ENCODE measurements at places on chromosomes 7 and 10. TPM values are rescaled to one million over a fixed set of nuclear protein-coding genes. Genes with fewer than 3 reads are reported as not detected.
A peak's percentile ranks its signal among the peaks of the same experiment; 100 is the strongest.

GRCh38 chr7:38177621-38178003 lies 433 bp upstream of the STARD3NL start:
- no peak for DNase-seq

- DNase-seq, result no peak
Observed at GRCh38 chr7:147923841-147924240, 666.7 kb upstream of the C7orf33 start.

- peak; percentile 53 for DNase-seq
Observed at GRCh38 chr7:30422922-30423321, 55.7 kb downstream of the NOD1 start.

The GCK gene
- not detected for total RNA-seq

DNA sequence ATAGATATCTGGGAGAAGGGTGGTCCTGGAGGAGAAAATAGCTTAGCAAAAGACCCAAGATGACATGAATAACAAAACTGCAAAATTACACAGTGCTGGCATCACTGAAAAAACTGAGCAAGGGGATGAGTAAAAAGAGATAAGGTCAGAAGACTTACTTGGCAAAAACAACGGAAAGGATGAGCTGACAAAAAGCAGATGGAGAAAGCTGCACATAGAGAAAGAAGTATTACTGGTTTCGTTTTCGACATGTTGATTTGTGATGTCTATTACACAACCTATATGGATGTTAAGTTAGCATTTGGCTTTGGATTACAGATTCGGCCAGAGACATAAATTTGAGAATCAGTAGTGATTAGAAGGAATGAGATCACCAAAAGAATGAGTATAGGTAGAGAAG lies 132.1 kb downstream of the MACC1 start:
- peak; percentile 18 for DNase-seq
